Endothelial cell (in vitro differentiated cells): ENCODE measurements at places on chromosomes 1 and 21.

GRCh38 chr21:45076245-45076711, 1.9 kb downstream of the ADARB1 start:
- DNase-seq: no peak

DNA sequence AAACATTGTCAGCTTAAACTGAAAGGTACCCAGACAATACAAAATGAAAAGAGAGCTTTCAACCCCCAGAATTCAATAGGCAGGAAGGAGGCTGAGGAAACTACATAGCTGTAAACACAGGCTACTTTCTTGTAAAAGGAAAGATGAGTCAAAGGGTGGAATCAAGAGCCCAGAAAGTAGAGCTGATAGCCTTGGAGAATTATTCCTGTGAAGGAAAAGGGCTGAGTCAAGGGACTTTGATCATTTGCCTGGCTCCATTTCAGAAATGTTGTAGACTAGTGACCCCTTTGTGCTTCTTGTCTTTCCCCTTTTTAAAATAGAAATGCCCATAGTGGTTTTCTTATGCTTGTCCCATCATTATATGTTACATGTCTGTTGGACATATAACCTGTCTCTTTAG, 597.6 kb downstream of the ADGRL2 start:
- DNase-seq: no peak

DNA sequence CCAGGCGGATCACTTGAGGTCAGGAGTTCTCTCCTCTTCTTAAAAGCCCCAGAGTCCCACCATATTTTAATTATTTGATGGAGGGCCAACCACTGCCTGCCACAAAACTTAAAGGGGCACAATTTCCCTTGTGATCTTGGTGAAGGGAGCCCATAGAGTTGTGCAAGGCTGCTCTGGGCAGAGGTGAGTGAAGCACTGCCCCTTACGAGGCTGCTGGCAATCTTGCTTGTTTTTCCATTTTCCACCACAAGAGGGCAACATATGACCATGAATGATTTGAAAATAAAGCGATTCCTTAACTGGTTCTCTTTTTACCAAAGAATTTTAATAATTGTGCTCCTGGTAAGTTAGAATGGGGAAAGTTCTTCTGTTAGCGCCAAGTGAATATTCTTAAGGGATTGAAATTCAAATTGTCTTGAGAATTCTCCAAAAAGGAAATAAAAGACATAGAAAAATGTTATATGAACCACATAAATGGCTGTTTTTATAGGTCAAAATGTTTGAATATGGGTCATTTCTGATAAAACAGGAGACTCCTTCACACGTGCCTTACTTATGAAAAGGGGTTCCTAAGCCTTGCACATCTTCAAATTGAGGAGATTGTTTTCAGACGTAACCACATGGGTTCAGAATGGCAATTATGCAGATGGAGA, 22.7 kb downstream of the PGM1 start:
- peak; percentile 77 for DNase-seq

DNA sequence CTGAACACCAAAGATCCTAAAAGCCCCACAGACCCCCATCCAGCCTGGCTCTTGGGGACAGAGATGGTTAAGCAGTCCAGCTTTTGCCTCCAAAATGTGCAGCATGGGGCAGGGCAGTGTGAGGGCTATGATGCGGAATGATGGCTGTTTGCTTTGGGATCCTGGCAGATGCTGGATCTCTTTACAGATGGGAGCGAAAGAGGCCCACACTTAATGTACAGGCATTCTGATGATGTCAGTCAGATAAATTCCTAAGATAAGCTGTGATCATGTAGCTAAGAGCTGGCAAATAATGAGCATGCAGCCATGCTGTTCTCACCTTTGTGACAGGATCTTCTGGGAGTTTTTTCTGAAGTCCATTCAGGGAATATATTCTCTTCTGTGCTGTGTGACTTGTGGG, 17.6 kb upstream of the KCNQ4 start:
- no peak for DNase-seq

- DNase-seq: no peak
These were observed 38.7 kb upstream of the LRRC8C start for GRCh38 chr1:89594096-89594740.

- DNase-seq: no peak
These were observed 136.6 kb downstream of the SYF2 start for GRCh38 chr1:25095635-25096200.

- DNase-seq: peak; percentile 49
These were observed 1.0 kb downstream of the EGLN1 start for GRCh38 chr1:231420959-231421545.

GRCh38 chr1:170377440-170377839, 154.5 kb upstream of the GORAB start:
- DNase-seq: no peak

GRCh38 chr1:54721719-54722118, 6.1 kb downstream of the TTC4 start:
- DNase-seq: no peak

- DNase-seq: no peak
These were observed 26.5 kb downstream of the AKNAD1 start for GRCh38 chr1:108830119-108831008.

- no peak for DNase-seq
These were observed 38.8 kb upstream of the CTBS start for GRCh38 chr1:84613026-84613425.

- DNase-seq: no peak
These were observed 2.6 kb downstream of the AHDC1 start for GRCh38 chr1:27601321-27601770.

- no peak for DNase-seq
These were observed 1.8 kb upstream of the ZBTB48 start for GRCh38 chr1:6577831-6578525.

GRCh38 chr1:193322211-193322610, 135.8 kb upstream of the B3GALT2 start:
- DNase-seq: no peak

DNA sequence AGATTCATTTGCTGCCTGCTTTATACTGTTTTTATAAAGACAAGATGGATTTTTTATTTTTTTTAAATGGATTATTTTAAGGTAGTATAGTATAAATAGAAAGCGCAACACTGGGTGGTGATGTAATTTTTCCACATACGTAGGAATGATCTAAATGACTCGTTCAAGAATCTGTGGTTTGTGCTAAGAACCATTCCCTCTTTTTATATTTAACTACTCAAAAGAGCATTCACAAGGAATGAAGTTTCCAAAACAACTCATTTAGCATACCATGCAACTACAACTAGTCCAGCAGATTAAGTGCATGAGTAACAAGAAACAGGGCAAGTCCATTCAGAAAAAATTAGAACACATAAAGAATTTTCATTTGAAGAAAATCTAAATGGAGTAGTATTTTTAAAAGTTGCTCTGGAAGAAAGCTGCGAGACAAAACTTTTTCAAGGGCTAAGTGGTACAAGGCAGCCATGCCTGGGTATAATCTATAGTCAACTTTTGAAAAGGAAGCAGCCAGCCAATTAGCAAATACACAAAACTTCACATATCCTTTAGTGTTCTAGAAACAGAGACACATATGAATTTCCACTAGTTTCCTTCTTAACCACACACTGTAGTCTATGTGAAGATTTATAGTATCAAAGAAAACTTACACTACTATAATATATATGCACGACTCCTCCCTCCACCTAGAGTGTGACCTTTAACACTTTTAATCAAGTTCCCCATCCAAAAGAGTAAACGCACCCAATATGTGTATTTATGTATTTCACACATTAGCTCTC, 23.4 kb downstream of the GTF2B start:
- no peak for DNase-seq

DNA sequence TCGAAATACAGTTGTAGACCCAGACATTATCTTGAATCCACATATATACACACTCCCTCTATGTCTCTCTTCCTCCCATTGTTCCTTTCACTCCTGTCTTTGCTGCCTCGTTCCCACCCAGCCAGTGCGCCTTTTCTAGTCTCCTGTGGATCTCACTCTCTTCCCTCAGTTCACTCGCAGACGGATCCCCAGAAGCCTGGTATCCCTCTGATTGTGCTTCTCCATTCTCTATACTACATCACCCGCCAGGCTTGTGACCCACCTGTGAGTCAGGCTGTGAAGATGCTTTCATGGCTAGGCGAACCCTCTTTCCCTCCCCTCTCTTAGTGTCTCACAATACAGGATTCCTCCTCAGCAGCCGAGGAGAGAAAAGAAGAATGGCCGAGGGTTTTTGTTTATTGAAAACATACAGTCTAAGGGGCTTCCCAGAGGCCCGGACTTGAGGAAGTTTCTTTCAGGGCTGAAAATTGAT, 1.5 kb downstream of the HCN3 start:
- no peak for DNase-seq

DNA sequence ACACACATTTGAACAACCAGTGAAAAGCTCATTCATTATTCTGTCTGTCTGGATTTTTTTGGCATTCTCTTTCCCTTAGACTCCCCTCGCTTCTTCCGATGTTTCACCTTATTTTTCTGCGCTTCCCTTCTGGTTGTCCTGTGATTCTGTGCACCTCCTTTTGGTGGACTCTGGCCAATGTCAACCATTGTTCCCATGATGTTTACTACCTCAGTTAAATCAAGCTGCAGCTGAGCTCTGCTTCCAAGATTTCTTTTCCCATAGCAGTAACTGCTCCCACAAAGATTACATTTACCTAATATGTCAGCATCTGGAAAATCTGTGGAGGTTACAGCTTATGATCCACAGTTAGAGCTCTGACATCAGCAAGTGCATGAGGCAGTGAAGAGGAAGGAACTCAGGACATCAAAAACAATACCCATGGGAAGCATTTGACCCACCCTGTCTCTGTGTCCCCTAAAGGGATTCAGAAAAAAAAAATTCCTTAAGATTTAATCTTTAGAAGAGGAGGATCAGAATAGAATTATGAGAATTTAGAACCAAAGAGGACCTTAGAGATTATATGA, 69.9 kb upstream of the ADAMTS5 start:
- no peak for DNase-seq

GRCh38 chr1:99843760-99844159, 6.4 kb upstream of the AGL start:
- DNase-seq: no peak

DNA sequence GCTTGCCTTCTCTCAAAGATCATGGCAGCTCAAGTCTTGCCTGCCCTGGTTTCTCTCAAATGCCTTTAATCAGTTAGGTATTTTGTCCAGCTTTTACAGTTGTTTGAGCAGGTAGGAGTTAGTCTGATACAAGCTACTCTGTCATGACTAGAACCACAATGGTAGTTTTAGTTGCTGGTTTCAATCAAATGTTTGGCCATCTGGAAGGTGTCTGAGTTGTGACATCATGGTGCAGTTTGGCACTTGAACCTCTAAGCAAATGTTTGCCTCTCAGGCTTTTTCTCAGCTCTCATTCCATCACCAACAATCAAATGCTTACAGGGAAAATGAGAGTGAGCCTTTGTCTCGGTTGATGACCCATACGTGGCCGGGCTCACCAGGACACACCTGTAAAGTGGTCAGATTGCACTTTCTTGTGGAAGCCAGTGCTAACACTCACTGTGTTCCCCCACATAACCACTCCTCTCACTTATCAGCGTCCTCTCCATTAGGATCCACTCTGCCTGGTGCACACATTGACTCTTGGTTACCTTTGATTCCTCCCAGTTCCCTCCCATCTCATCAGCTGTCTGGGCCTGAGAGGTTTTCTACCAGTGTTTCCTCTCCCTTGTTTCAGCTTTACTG, 67.5 kb downstream of the CCDC185 start:
- DNase-seq: no peak

GRCh38 chr1:41679531-41679930, 195.0 kb upstream of the EDN2 start:
- DNase-seq: no peak

DNA sequence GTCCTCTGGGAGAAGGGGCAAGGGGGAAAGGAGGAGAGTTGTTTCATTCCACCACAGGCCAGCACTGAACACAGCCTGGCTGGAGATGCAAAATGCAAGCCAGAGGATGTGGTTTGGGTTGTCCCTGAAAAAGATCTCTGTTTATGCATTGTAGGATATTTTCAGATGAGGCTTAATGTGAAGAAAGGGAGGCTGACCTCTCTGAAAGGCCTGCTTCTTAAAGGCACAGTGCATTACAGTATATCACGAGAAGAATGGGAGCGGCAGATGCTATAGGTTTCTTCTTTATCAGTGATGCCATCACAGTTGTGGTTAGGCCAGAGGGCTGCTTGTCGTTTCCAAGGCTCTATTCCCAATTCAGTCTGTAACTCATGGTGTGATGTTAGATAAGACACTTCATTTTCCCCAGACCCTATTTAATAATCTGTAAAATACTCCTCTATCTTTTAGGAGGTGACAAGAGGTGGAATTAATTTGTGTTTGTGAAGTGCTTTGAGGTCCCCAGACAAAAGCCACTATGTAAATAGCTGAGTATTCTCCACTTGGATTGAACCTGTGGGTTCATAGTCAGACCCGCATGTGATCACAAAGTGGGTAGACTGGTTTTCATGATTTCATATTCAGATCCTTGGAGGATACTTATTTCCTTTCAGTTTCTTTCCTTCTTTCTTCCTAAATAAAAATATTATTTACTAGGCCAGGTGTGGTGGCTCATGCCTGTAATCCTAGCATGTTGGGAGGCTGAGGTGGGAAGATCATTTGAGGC, 76.5 kb upstream of the WDR26 start:
- DNase-seq: no peak

- DNase-seq: no peak
These were observed 3.9 kb upstream of the HAO2 start for GRCh38 chr1:119364640-119365039.

DNA sequence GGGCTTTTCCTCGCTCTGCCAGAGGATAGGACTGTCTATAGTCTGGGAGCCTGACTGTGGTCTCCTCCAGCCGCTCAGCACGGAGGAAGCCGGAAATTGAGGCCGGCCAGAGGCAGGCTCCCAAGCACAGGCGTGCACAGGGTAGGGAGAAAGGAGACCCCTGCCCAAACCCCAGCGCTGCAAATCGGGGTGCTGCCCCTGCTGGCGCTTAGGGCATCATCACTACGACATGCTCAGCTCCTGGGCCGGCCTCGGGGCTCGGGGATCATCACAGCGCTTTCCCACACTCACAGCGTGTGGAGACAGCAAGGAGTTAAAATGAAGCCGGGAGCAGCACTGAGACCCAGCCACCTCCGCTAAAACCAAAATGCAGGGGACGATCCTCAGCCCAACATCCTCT, 62.8 kb upstream of the ARHGEF16 start:
- DNase-seq: peak; percentile 25
